ENCODE measurements at places on chromosomes 4 and X.

DNA sequence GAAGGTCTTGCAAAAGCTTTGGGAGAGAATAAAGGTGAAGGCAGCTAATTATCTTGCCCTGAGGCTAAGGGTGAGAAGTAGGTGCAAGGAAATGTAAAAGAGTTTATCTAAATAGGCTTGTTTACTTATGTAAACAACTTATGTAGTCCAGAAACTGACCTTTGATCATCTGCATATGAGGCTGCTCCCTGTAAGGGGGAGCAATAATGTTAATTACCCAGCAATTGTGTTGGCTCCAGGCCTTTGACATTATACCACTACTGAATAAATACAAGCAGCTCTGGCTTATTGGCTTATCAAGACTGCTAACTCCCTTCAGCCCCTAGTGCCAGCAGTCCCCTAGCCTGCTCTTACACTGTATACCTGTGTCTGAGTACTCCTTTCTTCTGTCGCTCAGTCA is 303.7 kb upstream of the GNPDA2 start:
- no peak for DNase-seq

DNA sequence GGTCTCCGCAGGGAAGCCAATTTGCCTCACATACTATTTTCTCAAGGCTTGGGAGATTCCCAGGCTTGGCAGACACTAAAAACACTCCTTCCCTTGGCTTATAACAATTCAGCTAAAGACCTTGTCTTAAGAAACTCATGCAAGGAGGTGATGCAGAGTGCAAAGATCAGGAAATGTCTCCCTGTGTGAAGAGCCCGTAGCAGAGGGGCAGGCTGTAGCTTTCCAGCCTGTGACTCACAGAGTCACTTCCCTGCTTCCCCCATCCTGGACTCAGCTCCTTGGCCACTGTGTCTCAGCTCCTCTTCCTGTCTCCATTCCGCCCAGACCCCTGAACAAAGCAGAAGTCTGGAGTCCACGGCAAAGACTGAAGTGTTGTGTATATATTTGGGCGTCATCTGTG is 56.1 kb downstream of the KDR start:
- no peak for DNase-seq

DNA sequence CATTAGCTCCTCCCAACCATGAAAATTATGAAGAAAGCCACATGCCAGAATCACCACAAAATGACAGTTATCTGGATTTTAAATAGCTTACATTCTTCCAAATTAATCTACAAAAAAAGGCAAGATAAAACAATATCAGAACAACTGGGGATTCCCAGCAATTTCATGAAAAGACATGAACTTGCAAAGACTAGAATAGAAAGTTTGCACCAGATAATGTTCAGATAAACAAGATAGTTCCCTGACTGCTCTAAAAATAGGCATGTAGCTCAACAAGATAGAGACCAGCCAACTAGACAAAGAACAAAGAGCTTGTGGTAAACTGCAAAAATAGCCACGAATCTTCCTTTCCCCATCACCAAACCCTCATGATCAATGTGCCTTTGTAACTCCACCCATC is 30.3 kb upstream of the DDX53 start:
- DNase-seq: no peak

DNA sequence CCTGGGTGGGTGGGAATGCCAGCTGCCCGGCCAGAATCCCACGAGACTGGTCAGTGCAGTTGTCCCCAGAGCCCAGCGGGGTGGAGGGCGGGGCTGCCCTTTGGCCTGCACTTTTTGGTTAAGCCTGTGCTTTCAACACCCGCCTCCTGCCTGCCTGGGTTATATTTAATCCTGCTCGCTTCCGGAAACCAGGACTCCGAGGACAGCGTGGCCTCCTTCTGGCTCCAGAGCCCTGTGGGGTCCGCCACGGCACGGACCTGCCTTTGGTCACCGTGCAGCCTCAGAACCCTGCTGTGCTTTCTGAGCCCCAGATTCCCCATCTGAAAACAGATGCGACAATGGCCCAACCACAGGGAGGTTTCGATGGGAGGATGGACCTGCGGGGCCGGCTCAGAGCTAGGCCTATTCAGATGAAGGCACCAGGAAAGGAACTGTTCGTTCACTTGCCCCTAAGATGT is 29.4 kb upstream of the KIAA0232 start:
- DNase-seq: no peak

DNA sequence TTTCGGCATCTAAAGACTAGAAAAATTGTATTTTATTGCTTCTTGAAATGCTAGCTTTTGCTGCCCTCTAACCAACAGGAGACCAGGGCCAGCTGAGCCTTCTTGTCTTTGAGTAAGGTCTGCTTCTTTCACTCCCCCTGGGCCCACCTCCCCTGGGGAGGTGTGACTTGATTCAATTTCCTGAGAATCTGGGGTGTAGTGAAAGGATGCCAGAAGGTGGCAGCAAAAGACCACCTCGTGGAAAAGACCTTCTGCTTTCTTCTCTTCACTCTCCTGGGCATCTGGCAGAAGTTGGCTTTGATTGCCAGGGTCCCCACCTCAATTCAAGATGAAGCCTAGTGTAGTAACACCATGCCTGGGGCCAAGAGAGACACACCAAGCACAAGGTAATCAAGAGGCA is 96.5 kb upstream of the MAOA start:
- peak; percentile 45 for DNase-seq

- no peak for DNase-seq
These were observed 186.9 kb downstream of the LRBA start for GRCh38 chr4:150828159-150828558.

- DNase-seq: no peak
These were observed 100.7 kb upstream of the AMOT start for GRCh38 chrX:112941209-112941837.

DNA sequence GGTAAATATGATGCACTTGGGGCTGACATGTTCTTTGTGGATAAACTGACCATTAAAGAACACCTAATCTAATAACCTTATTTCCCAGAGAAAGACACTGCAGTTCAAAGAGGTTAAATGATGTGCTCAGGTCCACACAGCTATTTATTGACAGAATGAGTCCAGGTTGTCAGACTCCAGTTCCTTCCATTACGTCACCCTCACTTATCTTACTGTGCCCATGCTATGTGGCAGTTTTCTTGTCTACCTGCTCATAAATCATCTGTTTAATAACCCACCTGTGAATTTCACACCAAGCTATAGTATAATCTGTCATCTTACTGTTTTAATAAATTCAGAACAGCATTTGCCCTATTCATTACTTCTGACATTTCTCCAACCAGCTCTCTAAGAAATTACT is 36.7 kb downstream of the QRFPR start:
- DNase-seq: no peak

DNA sequence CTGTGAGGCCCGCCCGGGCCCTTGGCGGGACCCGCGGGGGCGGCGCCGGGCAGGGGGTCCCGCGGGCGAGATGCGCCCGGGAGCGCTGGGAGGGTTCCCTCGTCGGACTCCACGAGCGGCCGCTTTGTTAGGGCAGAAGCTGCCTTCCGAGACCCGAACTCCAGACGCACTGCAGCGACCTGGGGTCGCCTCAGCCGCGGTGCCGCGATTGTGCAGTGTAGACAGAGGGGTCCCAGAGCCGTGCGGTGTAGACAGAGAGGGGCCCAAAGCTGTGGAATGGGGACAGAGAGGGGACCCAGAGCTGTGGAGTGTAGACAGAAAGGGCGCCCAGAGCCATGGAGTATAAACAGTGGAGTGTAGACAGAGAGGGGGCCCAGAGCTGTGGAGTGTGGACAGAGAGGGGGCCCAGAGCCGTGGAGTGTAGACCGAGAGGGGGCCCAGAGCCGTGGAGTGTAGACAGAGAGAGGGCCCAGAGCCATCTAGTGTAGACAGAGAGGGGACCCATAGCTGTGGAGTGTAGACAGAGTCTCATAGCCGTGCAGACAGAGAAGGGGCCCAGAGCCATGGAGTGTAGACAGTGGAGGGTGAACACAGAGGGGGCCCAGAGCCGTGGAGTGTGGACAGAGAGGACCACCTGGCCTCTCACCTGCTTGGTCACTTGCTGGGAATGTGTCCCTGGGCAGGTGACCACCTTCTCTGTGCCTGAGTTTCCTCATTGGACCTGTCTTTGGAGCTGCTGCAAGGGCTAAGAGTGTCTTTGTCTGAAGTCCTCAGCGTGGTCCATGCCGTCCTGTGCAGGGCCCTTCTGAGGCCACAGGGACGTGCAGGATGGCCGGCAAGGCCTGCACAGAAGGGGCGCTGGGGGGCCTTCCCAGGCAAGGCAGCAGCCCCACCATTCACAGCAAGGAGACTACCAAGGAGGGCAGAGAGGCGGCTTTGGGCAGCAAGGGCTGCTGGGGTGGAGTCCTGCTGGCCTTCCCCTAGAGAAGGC is 875 bp downstream of the RGS12 start:
- no peak for DNase-seq

- DNase-seq: no peak
These were observed 434.2 kb upstream of the AMOT start for GRCh38 chrX:113274791-113275190.

- no peak for DNase-seq
These were observed 85.7 kb downstream of the TET2 start for GRCh38 chr4:105232374-105232773.

DNA sequence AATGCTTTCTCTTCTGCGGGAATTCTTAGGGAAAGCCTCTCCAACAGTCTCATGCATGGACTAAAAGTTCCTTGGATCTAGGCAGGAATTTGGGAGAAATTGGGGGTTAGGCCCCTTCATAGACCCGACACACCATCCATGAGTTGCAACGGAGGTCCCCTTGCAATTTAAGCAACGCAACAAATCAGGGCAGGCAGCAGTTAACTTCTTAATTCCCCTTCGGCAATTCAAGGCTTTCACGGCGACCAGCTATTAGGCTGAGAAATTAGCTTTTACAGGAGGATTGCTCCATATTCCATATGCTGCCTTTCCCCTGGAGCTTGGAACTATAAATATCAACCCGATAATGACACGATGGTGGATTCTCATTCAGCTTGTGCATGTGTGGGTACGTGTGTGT is 241.0 kb downstream of the SHOX start:
- no peak for DNase-seq

- DNase-seq: no peak
These were observed 92.0 kb downstream of the PJA1 start for GRCh38 chrX:69073241-69073640.

DNA sequence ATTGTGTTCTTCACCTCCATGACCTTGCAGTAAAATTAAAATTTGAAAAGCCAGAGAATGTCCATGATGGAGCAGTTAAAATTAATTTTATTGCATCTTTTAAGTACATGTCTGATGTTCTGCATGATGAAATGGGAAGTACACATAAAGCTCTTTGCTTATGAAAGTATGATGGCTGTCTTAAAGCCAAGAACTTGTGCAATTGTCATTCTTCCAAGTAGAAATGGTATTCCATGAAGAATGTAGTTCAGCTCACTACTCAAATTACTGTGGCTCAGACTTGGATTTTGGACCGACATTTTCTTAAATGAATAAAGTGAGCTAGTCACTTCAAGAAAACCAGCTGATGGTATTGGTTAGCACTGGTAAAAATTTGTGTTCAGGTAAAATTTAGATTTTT is 161.7 kb upstream of the CXCL13 start:
- DNase-seq: no peak

GRCh38 chr4:112213856-112214255 is 17.7 kb upstream of the AP1AR start:
- DNase-seq: no peak

DNA sequence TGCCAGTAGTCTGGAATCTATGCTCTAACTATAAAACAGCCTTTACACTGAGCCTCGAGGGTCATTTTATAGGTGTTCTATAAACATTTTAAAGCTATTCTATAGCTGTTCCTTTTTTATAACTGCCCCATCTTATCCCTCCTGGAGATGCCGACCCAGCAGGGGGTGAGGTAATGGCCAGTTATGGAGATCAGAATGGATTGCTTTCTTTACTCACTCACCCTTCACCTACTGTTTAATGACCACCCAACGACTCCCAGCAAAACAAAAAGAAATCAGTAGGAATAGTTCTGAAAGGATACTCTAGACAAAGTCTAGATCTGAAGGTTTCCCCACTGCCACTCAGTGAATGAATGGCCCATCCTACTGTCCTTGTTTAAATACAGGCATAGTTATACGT is 1113.1 kb downstream of the FAT4 start:
- DNase-seq: no peak

DNA sequence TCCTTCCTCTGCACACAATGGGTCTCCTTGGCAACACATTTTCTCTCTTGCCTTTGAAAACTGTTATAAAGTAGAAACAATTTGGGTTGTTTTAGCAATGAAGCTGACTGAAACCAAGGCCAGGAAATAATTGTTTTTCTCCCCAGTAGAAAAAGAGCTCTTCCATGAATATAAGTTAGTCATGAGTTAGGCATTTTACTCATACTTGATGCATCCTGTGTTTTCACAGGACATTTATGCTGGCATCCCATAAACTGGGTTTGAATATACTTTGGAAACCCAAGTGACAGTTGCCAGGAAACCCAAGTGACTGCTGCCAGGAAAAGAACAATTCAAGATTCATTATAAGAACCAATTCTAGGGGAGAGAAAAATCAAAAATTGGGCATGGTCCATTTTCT is 128.6 kb upstream of the NPY2R start:
- DNase-seq: no peak

GRCh38 chr4:6105311-6105911 is 87.2 kb upstream of the C4orf50 start:
- DNase-seq: no peak

DNA sequence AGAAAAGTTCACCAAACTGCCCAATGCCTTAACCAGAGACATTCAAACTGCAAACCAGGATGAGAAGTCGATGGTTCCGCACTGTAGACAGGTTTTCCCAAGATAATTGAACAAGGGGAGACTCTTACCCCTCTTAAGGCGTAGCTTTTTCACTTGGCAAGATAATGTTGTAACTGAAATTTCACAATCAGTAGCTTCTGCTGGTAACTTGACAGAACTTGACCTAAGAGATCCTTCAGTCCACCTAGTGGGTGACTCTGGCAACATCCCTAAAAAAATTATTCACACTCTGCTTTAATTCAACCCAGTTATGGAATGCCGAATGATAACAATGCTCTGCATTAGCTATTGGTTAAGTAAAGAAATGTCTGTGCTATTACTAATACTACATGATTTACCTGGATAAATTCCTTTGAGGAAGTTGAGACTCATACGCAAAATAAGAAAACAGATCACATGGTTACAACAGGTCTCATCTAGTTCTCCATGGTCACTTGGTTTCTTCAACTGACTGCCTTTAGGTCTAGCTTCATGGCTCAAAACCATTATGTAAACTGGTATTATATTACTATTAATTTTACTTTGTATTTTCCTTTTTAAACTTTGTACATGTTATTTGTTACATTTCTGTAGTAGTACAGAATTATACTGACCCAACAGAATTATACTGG is 9.1 kb downstream of the ELF2 start:
- DNase-seq: no peak

DNA sequence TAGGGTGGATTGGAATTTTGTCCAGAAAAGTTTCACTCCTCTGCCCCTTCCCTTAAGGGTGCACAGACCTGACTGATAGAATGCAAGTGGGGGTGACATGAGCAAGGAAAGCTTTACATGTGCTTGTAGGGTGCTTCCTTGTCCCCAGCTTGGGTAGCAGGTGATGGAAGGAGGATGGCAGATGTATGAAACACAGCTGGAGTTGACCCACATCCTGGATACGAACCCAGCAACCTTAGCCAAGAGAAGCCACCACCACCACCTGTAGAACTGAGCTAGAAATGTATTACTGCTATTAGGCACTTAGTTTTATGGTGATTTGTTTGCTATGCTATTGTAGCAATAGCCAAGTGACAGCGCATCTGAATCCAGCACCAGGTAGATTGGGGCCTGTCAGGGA is 227.4 kb downstream of the HS3ST1 start:
- no peak for DNase-seq

All from mesothelial cell of epicardium (in vitro differentiated cells).